ENCODE measurements at places on chromosomes 4 and X.

DNA sequence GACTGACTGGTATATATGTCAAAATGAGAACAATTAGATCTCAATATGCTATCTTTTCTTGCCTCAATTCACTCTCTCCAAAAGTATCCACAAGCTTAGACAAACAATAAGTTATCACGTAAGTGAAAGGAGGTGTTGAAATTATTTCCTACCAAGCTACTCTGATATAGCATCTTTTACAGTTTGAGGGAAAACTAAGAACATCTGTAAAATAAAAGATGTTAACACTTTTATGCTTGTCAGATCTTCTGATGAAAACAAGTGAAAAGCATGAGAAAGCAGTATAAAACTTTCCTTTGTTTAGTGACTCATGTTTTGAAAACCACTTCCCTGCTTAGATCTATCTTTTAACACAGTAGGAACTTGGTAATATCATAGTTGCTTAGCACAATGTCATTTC, 8.4 kb upstream of the MAB21L2 start:
- no peak for DNase-seq

DNA sequence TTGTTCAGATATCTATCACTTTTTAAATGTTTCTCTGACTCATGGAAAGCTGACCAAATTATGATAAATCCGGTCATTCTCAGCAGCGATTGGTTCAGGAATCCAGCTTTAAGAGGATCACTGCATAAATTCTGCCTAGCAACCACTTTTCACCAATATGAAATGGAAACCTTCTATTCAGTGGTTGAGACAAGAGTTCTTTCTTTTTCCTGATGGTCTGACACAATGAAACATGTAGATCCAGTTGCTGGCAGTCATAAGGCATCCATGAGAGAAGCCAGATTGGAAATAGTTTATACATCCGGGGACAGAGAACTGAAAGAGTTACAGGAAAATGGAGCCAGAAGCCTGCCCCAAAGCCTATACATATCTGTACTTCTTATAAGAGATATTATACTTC, 27.2 kb downstream of the MAB21L2 start:
- no peak for DNase-seq

- no peak for DNase-seq
Measured at GRCh38 chr4:76380561-76380960, 40.4 kb downstream of the CCDC158 start.

GRCh38 chrX:153947009-153947769, 2.7 kb upstream of the RENBP start:
- DNase-seq, result peak; percentile 37

DNA sequence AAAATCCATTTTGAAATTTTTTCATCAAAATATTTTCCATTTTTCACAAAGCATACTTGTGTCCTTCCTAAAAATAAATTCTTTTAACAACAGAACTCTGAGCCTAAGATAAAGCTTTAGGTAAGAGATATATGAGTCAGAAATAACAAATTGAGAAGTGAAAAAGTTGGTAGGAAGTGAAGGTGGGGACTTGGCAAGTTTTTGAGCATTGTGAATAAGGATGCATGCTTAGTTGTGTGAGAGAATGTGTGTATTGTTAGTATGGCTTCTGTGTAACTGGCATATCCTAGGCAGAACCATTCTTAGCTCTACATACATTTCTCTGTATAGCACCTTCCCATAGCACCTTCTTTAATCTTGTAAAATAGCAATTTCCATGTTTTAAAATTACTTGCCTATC, 6.8 kb downstream of the ASB5 start:
- DNase-seq, result no peak

GRCh38 chr4:8209181-8209874, 10.2 kb downstream of the SH3TC1 start:
- no peak for DNase-seq

Data from substantia nigra (tissue), 51 donors.